ENCODE measurements at places on chromosomes 6 and 20. TPM values are rescaled to one million over a fixed set of nuclear protein-coding genes. Genes with fewer than 3 reads are reported as not detected.

The ESR1 gene
- polyA plus RNA-seq = 0.01 TPM

The DBNDD2 gene
- 27.9 TPM for polyA plus RNA-seq

The LINC00237 gene
- not detected for polyA plus RNA-seq

The BEND6 gene
- 0.13 TPM for polyA plus RNA-seq

The CEP250 gene
- polyA plus RNA-seq = 3.2 TPM

The PSORS1C2 gene
- polyA plus RNA-seq = not detected

The ADGB gene
- polyA plus RNA-seq = not detected

The PI3 gene
- not detected for polyA plus RNA-seq

The SUMO4 gene
- polyA plus RNA-seq = 0.10 TPM

The LAMA2 gene
- polyA plus RNA-seq = 0.24 TPM

GRCh38 chr6:7580927-7581618 is 8.9 kb upstream of the SNRNP48 start:
- DNase-seq = no peak

DNA sequence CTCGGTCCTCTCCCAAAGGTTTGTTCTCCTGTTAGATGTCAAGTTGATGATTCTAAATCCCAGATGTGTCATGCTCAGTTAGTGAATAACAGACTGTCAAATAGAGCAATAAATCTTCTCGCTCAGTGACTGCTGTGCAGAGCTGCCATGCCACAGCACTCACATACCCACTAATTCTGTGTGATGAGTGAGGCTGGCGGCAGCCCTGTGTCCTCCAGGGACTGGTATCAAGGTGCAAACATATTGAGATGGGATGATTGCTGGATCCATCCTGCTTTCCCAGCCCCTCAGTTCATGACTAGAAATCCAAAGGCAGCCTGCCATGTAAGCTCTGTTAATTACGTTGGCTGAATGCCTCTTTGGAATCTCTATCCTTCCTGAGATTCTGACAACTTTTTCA is 103.9 kb downstream of the OLIG3 start:
- DNase-seq = no peak

- peak; percentile 52 for DNase-seq
Observed at GRCh38 chr6:139027620-139028182, 844 bp upstream of the ABRACL start.

DNA sequence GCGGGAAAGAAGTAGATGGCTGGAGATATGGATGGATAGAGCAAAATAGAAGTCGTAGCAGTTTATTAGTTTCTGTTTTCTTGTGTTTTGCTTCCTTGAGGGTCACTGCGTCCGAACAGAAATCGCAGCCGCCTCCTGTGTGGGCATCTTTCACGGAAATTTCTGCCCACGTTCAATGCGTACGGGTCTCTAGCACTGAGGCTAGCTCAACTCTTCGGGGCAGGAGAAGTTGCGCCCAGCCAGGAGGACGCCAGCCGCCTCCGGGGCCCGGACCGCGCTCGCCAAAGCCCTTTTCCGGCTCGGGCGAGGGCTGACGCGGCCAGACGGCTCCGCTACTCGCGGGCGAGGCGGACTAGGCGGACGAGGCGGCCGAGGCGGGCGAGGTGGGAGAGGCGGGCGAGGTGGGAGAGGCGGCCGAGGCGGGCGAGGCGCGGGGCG is 814 bp downstream of the TFAP2B start:
- no peak for DNase-seq

DNA sequence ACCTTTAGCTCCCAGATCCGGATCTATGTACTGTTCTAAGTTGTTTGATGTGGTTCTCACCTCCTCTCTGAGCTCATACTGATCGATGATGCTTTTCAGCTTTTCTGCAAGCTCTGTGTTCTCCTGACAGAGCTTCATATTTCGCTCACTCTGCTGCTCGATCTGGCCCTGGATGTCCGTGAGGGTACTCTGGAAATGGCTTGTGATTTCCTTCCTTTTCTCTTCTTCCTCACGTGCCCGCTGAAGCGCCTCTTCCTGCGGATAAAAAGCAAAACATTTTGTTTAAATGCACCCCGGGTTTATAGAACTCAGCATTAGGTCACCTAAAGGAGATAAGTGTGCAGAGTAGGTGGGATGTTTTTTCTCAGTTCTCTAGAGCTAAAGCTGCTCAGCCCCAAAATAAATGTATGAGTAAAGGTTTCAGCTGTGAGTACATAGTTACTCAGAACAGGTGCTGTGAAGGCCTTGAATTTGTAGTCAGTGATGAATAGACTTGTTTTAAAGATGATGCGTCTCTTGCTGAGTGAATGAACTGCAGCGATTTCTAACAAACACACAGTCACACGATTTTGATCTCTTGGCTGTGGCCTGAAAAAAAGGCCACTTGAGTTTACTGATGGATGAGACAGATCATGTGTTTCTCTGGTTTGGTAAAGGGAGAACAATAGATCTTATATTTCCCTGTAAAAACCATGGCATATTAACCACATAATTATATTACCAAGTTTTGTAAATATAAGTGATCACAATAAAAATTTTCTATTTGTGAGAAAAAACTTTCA is 29.1 kb downstream of the TXLNB start:
- no peak for DNase-seq

DNA sequence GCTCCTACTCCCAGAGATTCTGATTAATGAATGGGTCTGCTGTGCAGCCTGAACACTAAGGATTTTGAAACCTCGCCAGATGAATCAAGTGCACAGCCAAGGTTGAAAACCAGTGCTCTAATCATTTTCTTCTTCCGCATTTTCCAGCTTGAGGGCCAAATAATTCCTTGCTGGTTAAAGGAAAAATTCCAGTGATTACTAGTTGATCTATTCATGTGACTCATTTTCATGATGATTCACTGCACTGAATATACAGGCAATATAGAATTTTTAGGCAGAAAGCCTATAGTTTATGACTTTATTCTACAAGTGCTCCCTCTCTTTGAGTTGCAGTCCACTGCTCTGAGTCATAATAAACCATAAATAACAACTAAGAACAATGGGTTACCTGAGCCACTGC is 80.6 kb upstream of the PROKR2 start:
- no peak for DNase-seq

GRCh38 chr6:42514745-42515144 is 49.1 kb upstream of the UBR2 start:
- DNase-seq = no peak

DNA sequence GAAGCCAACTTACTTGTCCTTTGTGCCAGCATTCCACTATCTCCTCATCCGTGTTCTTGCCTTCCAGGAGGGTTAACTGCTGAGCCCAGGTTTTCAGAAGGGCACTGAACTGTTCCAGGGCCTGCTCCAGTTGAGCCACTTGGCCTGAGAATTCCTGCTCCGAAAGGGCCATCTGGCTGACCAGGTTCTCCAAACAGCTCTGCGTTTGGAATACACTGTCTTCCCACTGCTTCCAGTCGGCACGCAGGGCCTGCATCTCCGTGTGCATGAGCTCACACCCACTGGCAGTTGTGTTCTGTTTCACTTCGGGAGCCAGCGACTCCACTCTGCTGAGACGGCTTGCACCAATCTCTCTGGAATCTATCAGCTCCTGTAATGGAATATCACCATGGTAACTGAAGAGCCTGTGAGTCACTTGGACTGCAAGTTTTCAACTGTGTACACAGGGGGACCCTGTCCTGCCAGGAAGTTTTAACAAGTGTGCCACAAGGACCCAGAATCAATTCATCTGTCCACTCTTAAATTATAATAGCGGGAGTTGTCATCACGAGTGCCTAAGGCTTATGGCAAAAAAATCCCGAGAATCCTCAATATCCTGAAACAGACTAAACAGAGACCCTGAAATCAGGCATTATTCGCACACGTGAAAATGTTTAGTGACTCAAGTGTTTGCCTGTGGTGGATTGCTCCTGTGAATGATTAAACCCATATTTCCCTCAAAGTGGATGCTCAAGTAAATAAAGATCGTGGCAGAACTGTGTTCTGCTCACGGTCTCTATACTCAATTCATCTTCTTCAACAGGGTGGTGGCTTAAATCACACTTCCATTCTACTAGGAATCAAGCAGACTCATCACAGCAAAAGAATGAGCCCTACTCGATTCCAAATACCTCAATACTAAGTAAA is 255.9 kb downstream of the SYNE1 start:
- peak; percentile 95 for DNase-seq
